ENCODE measurements at places on chromosomes 2 and 18.

- DNase-seq = no peak
These were observed 129.0 kb downstream of the GPD2 start for GRCh38 chr2:156565066-156565710.

- no peak for DNase-seq
These were observed 224.7 kb downstream of the CYRIA start for GRCh38 chr2:16440898-16441297.

GRCh38 chr2:229431327-229431954, 160.4 kb upstream of the PID1 start:
- peak; percentile 26 for DNase-seq

DNA sequence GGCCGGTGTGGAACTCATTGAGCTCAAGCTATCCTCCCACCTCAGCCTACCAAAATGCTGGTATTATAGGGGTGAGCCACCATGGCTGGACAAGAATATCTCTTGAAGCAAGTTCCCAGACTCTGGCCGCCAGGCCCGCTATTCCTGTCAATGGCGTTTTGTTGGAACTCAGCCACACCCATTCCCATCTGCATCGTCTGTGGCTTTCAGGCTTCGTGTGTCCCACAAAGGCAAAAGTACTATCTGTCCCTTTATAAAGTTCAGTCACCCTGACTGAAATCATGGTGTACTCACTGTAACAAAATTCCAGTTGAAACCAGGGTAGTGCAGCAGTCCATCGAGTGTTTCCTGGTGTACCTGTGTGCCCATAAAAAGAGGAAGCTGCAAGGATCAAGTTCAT, 96.7 kb downstream of the SH3BP4 start:
- DNase-seq = no peak
